ENCODE measurements at places on chromosomes 7 and 10.

- no peak for DNase-seq
These were observed 47.2 kb downstream of the ESYT2 start for GRCh38 chr7:158781974-158782664.

GRCh38 chr10:30977385-30977784 is 54.3 kb downstream of the ZNF438 start:
- no peak for DNase-seq

DNA sequence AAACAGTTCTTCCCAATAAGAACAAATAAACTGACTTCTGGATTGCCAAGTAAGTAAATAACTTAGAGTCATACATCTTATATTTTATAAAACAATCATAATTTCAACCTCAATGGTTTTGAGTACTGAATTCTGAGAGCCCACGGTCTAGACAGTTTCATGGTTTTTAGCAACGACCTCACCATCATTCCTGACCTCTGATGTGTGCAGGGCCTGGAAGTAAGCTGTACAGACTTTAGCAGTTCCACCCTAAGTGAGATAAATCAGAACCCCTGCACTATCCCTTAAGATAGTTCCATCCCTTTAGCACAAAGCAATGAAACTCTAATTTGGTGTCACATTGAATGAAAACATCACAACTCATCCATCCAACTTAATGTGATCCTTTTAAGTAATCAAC is 86.0 kb downstream of the NEBL start:
- no peak for DNase-seq

DNA sequence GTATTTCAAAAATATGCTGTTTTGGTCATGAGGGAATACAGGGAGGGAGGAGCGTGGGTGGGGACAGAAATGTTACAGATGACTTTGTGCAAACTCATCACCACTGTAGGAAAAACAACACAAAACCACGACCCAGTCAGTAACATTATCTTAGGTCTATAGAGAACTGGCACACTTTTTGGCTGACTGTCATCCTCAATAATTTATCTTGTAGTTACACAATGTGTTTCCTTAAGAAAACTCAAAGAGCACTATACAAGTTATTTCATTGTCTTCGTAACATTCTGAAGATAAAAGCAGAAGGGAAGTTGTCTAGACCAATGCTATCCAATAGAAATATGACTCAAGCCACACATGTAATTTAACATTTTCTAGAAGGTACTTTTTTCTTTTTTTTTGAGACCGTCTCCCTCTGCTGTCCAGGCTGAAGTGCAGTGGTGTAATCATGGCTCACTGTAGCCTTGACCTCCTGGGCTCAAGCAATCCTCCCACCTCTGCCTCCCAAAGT is 16.9 kb upstream of the CDK14 start:
- no peak for DNase-seq

GRCh38 chr10:128898133-128898915 is 568.7 kb upstream of the MGMT start:
- DNase-seq, result no peak

DNA sequence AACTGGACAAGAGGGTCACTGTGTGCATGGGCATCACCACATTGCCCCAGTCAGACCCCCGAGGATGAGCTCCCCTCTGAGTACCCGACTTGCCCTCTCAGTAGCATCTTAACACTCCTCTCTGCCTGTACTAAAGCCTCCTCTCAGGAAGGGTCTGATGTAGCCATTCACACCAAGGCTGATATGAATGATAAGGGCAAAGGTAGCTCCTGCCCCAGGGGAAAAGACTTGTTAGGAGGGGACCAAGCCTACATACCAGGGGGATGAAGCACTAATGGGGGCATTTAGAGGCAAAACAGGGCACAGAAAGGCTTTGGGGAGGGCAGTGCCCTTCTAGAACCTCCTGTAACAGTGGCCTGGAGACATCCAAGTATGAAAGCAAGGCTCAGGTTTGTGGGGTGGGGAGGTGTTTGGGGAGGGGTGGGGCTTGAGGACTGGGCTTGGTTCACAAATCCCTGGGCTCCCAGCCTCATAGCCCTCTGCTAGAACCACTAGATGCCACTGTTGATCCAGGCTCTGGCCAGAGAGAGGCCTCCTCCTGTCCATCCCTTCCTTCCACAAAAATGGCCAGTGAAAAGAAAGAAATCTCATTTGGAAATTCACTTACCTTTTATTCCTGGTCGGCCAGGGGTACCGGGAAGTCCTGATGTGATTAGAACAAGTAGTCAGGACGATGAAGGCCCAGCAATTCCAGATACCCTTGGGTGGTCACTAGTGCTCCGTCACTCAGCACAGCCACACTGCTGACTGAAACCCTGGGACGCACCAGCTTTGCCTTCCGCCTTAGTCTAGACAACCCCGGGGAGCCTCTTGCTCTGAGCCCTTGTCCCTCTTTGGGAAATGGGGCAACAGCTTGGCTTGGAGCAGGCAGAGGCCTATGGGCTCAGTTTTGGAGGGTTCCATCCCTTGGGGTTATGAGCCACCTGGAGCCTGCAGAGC is 40.3 kb downstream of the COL17A1 start:
- DNase-seq, result no peak

DNA sequence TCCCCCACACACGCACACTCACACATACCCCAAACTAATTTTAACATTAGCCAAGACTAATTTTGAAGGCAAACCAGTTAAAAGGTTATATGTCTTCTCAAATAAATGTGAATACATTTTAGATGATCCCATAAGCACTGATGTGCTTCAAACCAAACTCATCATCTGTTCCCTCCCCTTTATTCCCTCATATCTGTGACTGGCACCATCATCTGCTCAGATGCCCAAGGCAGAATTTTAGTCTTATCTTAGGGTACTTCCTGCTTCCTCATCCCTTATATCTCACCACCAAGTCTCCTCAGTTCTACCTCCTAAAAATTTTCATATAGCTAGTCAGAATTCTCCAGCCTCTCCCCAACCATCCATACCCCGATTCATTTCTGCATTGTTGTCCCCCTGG is 80.4 kb downstream of the UPF2 start:
- DNase-seq, result no peak

GRCh38 chr10:110207011-110207804 is at the start of gene MXI1:
Gene MXI1 (plus strand): TSS chr10:110207605. CDS start chr10:110207809, 204 bp downstream.
- no peak for DNase-seq

DNA sequence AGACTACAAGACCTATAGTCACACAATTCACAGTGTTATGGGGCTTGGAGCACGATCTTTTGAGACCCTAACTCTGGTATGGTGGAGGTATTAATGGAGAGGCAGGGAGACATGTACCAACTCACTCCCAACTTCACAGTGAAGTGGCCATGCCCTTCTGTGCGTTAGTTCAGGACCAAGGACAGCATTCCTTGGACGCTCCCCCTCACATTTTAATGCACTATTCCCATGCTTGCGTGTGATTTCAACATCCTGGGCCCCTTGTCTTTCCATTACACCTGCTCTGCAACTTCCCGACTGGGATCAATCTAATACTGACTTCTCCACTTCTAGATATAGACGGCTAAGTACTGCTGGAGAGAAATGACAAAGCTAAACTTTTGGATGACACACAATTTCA is 72.7 kb downstream of the PLCE1 start:
- no peak for DNase-seq

GRCh38 chr10:116457488-116457887 is 29.8 kb downstream of the PNLIPRP3 start:
- no peak for DNase-seq

DNA sequence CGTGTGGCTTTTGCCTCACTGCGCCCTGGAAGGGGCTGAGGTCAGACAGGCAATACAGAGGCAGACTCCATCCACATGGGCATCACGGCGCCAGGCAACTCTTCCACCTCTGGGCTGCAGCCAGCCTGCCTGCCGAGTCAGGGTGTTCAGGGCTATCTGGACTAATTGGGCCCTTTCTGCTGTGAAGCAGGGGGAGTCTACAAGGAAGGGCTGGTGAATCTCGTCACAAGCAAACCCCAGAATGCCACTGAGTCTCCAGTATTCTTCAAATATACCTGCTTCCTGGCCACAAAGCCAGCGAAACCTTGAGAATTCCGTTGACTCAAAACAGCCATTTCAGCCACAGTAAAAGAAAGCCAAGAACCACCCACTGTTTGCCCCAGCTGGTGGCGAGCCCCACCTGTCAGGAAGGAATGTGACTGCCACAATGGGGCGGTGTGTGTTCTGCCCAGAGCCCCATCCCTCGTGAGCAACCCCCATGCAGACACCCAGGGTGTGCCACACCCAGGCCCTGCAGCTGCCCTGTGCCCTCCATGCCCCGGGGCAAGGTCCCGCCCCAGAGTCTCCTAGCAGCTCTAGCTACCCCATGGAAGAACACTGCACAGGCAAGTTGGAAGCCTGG is 117.3 kb downstream of the FAM53B start:
- no peak for DNase-seq

DNA sequence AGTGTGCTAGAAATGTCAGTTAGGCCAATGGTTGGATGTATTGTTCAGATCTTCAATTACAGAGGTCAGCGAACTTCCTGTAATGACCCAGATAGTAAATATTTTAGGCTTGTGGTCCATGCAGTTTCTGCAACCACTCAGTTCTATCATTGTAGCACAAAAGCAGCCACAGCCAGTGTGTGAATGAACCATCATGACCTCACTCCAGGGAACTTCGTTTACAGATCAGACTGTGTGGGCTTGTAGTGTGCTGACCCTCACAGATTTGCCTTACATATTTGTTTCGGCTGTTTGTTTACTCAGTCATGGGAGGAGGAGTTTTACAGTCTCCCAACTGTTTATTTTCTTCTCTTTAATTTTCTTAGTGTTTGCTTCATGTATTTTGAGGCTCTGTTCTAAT is 55.4 kb downstream of the LANCL2 start:
- DNase-seq, result no peak

DNA sequence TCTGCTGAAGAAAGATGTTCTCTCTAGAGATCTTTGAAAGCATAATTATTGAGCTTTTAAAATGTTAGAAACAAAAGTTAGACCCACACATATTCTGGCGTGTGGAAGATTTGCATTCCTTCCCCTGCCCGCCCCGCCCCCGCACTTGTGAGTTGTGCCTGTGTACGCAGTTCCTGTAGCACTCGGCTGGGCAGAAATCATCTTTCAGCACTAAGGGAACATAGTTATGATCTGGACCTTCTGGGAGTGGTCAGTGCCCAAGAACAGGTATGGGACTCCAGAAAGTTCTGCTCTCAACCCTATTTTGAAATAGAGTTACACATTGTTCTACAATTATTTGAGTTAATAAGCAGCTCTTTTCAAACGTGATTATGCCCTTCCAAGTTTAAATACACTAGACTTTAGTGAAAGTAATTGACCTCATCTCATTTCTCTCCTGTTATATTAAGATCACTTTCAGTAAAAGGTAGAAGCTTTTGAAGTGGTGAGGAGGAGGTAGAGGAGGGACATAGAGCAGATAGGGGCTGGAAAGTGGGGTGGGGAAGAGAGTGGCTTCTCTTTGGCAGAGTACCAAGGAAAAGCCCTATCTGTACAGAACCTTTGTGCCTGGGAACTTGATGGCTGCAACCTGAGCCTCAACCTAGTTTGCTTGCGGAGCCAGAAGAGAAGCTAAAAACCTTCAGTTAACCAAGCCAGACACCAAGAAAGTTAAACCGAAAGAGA is 5.7 kb downstream of the BLVRA start:
- no peak for DNase-seq

DNA sequence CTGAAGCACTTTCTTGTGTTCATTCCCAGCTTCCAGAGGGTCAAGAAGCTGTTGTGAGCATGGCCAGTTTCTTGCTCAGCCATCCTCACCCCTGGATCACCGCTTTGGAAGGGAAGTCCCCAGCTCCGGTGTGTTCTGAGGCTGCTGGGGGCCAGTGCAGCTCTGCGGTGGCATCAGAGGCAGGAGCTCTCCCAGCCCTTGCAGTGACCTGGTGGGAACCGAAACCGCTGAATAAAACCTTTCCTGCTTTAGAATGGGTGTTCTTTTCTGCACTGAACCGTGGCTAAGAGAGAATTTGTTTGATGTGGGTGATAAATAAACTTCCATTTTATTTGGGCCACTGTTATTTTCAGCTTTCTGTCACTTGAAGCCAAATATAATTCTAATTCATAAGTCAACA is 450.9 kb upstream of the VSTM2A start:
- no peak for DNase-seq

- DNase-seq, result no peak
These were observed 343.7 kb upstream of the AOAH start for GRCh38 chr7:37068038-37068437.

DNA sequence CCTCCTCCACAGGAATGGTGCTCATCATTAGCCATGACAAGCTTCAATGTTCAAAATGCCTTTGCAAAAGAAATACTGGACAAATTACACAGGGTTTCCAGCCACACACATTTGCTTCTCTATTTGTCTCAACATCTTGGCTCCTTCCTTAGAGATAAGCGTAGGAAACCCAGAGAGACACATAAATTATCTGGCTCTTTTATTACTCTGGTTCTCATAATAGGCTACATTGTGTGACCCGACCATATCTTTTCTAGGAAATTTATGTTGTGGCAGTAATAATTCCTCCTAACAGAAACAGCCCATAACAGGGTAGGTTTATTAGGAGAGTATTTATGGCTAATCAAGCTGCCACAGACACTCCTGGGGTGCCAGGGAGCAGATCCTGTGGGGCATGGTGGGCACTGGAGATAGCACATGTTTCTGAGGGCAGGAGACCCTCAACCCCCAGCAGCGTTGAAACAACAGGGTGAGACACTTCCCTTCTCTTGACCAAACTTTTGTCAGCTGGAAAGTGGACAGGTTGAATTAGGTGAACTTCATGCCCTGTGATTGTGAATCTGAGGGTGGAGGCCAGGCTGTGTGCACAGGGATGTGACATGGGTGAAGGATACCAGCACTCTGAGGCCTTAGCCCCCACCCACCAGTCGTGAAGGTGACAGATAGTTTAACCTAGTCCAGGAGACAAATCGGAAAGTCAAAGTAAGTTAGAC is 295.9 kb upstream of the ZNF32 start:
- DNase-seq, result no peak

DNA sequence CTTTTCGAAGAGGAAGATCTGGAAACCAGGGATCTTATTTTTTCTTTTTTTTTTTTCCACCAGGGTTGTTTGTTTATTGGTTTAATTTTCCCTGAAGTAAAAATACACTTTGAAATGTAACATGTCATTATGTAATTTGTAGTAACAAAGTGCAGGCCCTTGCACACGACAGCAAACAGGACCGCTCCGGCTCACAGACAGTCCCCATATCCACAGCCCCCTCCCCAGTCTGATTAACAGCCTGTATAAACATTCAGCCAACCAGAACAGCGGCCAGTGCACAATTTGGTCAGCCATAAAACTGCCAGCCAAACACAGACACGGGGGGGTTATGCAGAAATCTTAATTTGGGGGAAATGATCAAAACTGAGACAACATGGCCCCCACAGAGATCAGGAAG is 431.6 kb upstream of the NPVF start:
- no peak for DNase-seq

Measured in SIG-M5 (cell line).